H4 (cell line): ENCODE measurements at places on chromosomes 2 and 18.

GRCh38 chr18:63225434-63225833 is 94.1 kb downstream of the BCL2 start:
- no peak for DNase-seq

DNA sequence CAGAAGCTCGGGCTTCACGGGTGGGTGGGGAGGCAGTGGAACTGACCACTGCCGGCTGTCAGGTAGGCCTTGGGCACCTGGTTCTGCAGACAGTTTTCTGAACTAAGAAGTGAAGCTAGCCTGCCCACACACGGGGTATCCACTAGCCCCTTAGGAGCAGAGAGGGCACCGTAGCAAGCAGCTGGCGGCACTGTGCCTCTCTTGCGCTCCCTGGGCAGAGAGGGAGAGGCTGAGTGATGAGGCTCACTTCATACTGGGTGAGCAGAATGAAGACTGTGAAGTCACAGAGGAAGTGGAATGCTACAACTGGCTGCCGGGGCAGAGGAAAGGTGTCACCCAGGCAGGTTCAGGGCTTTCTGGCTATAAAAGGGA is 753 bp downstream of the ITPRIPL1 start:
- no peak for DNase-seq

DNA sequence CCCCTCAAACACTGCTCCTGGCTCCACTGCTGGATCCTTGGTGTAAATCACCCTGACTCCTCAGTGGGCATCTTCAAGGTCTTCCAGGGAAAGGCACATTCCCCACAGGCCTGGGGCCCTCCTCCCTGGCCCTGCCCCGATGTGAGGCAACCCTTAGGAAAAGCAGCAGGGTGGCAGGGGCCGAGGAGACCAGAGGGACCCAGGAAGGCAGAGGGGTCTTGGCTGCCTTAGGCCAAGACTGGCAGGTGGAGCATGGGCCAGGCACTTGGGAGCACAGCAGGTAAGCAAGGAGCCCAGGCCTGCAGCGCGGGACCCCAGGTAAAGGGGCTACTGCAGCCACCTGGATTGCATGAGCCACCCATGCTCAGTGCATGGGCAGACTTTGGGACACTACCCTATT is 96.9 kb downstream of the GYPC start:
- DNase-seq, result no peak

DNA sequence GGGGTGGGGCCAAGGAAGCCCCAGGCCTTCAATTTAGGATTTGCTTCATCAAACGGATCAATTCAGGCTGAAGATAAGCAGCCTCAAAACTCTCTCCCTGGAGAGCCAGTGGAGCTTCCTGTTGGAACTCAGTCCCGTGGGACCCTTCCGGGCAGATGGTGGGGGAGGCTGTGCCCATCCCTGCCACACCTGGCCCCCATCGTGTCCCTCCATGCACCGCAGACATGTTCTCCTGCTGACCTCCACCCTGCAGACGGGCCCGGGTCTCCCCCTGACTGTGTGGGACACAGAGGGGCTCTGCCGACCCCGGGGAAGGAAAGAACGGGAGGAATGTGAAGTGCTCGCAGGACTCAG is 144.2 kb downstream of the TPO start:
- DNase-seq, result no peak

GRCh38 chr2:221372907-221373306 is 199.2 kb downstream of the EPHA4 start:
- DNase-seq, result no peak

DNA sequence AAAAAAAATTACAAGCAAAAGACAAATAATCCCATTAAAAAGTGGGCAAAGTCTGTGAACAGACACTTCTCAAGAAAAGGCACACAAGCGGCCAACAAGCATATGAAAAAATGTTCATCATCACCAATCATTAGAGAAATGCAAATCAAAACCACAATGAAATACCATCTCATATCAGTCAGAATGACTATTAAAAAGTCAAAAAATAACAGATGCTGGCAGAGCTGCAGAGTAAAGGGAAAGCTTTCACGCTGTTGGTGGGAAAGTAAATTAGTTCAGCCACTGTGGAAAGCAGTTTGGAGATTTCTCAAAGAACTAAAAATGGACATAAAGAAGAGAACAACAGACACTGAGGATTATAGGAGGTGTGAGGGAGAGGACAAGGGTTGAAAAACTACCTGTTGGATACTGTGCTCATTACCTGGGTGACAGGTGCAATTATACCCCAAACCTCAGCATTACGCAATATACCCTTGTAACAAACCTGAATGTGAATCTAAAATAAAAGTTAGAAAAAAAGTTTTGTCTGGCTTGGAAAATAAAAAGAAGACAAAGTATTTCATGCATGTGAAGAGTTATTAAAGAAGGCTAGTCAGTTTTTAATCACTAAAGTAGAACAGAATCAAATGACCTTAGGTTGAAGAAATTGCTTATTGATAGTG is 8.7 kb upstream of the ACSL3 start:
- DNase-seq, result no peak

- no peak for DNase-seq
Observed at GRCh38 chr2:215697003-215697402, 261.1 kb upstream of the FN1 start.

GRCh38 chr2:4662161-4662779 is 958.9 kb downstream of the DCDC2C start:
- DNase-seq, result no peak
